ENCODE measurements at places on chromosomes 6 and 20.

- no peak for DNase-seq
Measured at GRCh38 chr6:51526049-51526448, 561.4 kb downstream of the PKHD1 start.

DNA sequence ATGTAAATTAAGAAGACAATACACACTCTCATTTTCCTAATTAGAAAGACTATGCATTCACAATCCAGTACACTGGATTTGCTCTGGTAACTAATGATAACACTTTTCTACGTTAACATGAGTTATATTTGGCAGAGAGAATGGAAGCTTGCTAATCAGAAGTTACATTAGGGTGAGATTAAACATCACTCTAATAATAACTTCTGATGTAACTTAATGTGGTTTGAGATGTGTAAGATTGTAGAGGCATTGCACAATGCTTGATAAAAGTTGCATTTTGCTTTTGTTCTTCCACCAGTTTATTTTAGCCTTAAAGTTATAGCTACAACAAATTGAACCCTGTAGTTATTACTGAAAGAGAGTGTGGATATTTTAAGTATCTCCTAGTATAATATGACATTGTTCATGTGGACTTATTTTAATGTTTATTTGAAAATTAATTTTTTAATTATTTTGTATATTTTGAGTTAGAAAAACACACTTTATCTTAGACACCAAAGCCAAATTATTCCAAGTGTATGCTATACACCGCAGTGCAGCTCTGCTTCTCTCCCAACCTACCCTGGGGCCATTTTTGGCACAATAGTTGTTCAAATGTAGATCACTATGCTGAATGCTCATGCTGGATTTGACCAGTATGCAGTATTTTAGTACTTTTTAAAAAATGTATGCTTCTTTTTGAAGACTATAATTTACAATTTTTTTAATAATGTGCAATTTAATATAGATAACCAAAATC lies 143.2 kb downstream of the SLC16A10 start:
- DNase-seq: peak; percentile 40

GRCh38 chr20:2108498-2108897 lies 6.9 kb downstream of the STK35 start:
- no peak for DNase-seq

GRCh38 chr6:52336919-52337561 lies 24.9 kb upstream of the PAQR8 start:
- no peak for DNase-seq

DNA sequence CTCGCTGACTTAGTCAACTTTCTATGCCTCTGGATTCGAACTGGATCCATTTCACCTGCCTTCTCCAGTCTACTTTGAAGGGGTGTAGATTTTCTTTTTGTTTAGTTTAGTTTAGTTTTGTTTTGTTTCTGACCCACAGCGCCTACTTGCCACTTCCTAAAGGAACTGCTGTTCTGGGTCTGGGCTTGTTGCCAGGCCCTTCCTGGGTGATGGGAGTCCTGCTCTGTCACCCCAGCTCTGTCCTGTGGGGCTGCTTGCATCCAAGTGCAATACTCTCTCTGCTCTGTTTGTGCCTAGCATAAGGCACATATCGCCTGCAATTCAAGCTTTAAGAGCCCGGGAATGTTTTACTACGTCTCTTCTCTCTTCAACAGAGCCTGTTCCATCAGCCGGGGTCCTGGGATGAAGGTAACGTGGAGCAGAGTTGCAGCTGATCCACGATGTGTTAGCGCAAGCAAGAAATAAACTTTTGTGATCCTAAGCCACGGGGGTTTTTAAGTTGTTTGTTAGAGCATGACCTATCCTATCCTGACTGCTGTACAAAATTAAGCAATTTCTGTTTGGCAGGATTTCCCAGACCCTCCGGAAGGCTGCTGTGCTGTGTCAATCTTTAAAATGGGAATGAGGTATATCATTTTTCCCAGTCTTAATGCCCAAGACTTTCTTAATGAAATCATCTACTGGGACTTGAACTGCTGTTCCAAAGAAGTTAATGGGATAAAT lies 30.9 kb upstream of the TAGAP start:
- no peak for DNase-seq

- no peak for DNase-seq
Measured at GRCh38 chr6:139161817-139162284, 27.0 kb downstream of the HECA start.

- no peak for DNase-seq
Measured at GRCh38 chr6:42453654-42454427, 2.1 kb upstream of the TRERF1 start.

DNA sequence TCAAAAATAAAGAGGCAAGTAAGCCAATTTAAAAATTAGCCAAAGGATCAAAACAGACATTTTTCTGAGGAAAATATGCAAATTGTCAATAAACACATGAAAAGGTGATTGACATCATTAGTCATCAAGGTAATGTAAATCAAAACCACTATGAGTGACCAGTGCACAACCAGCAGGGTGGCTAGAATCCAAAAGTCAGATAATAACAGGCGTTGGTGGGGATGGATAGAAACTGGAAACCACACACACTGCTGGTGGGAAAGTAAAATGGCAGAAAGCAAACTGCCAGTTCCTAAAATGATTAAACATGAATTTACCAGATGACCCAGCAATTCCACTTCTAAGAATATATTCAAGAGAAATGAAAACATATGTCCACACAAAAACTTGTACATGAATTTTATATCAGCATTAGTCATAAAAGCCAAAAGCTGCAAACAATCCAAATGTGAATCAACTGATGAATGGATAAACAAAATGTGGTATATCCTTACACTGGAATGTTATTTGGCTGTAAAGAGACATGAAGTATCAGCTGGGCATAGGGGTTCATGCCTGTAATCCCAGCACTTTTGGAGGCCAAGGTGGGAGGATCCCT lies 74.8 kb upstream of the MBOAT1 start:
- DNase-seq: no peak

GRCh38 chr6:137357263-137357947 lies 136.8 kb downstream of the OLIG3 start:
- no peak for DNase-seq

DNA sequence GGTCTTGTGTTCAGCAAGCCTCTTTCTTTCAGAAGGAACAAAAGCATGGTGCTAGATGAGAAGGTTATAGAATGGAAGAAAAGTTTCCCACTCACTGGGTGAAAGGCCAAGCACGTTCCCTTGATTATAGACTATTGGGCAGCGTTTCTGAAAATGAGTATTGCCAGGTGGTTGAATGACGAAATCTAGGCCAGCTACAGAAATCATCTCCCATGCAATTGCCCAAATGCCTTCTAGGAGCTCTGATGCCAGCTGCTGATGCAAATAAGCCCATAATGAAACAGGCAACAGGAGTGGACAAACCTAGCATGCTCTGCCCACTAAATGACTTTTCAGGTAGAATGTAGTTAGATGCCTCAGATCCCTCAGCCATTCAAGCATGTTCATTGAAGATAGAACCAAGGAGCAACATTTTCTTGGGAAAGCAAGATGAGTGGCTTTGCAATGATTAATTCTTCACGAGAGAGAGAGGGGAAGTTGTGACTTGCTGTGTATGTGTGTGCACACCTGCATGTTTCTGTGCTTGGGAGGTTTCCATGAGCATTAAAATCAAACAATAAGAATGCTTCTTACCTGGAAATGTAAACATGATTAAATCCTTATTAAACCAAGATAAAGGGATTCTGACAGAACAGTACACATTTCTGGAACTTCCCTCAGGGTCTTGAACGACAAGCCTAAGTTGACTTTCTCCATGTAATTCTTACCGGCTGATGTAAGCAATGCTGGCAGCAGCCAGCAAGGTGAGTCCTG lies 43.6 kb downstream of the ADTRP start:
- no peak for DNase-seq

GRCh38 chr6:195861-196360 lies 96.4 kb upstream of the DUSP22 start:
- DNase-seq: no peak

DNA sequence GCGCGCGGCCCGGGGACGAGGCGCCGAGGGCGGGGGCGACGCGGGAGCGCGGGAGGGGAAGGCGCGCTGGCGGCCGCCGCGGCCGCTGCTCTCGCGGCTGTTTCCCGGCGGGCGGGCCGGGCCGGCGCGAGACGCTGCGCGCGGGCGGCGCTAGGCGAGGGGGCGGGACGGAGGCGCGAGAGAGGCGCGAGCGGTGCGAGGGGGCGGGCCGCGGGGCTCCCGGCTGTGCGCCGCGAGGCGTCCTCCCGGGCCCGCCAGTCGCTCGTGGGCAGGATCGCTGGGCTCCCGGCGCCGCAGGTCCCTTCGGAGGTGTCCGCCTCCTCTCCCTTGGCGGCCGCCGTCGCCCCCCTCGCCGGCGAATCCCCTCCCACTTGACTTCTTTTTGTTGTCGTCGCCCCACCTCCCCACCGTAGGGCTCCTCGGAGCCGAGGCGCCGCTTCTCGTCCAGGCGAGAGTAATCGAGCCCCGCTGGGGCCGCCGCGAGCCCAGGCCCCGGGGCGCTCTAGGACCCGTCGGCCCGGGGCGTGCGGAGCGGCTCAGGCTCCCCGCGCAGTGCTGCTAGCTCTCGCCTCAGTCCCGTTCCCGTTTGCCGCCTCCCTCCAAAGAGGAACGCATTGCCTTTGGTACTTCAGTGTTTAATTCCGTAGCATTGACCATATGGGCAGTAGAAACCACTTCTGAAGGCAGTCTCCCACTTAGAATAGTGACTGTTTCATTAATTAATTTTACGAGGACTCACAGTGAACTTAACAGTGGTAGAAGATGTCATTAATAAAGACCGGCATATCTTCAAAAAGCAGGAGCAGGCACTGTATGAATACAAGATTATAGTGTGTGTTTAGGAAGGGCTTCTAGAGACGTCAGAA lies at the start of gene RANBP9:
RANBP9 (minus strand) TSS at position 103 of the 866 bp plus-strand sequence. CDS start 330 bp downstream, outside the sequence.
- peak; percentile 54 for DNase-seq

DNA sequence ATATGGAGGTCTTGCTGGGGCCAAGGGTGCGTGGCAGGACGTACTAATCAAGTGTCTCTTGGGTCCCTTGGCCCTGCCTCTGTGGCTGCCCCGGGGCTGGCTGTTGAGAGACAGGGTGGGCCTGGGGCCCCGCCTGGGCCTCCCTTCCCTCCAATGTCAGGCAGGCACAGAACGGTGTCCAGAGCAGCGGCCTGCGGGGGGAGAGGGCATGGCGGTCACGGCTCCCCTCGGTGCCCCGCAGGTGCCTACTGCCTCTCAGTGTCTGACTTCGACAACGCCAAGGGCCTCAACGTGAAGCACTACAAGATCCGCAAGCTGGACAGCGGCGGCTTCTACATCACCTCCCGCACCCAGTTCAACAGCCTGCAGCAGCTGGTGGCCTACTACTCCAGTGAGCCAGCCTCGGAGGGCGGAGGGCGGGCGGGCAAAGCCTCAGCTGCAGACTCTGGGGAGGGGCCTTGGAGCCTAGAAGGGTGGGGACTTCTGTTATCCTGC lies 50.0 kb downstream of the SRC start:
- no peak for DNase-seq

DNA sequence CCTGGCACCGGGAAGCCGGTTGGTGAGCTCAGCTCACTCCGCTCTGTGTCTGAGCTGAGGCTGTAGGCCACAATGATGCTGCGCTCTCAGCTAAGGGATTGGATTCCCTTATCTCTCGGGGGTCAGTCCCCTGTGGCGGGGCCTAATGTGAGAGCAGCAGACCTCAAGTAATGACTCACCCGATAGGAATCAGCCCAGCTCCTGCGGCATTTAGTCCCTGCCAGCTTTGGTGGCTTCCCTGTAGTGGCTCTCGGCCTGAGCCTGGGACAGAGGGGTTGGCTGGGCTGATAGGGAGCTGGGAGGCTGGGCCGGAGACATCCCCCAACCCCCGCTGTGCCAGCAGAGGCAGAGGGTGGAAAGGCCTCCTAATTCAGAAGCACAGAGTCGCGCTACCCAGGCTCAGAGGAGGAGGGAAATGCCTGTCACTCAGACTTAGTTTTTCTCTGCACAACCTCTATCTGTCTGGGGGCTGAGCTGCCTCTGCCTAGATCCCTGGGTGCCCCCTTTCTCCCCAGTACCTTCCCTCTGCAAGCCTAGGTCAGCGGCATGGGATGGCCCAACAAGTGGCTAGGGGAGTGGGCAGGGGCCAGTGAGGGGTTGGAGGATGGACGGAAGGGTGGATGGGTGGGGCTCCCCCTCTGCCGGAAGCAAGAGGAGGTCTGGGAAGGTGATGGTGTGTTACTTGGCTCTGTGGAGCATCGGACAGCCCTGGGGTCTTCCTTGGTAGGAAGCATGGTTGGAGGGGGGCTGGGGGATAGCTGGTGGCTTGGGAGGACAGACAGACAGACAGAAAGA lies 92.2 kb downstream of the CDH22 start:
- DNase-seq: no peak

GRCh38 chr6:7556394-7557106 lies 15.1 kb downstream of the DSP start:
- no peak for DNase-seq

GRCh38 chr20:59405226-59406200 lies 105.1 kb downstream of the EDN3 start:
- no peak for DNase-seq

- no peak for DNase-seq
Measured at GRCh38 chr6:3288711-3289663, 30.2 kb downstream of the PSMG4 start.

- no peak for DNase-seq
Measured at GRCh38 chr20:11841972-11842461, 75.7 kb upstream of the BTBD3 start.

GRCh38 chr6:155216312-155217046 lies 47.3 kb upstream of the CLDN20 start:
- no peak for DNase-seq

GRCh38 chr6:45422503-45423110 lies 44.9 kb upstream of the SUPT3H start:
- no peak for DNase-seq

- DNase-seq: no peak
Measured at GRCh38 chr6:156778454-156779205, 1.5 kb downstream of the ARID1B start.

DNA sequence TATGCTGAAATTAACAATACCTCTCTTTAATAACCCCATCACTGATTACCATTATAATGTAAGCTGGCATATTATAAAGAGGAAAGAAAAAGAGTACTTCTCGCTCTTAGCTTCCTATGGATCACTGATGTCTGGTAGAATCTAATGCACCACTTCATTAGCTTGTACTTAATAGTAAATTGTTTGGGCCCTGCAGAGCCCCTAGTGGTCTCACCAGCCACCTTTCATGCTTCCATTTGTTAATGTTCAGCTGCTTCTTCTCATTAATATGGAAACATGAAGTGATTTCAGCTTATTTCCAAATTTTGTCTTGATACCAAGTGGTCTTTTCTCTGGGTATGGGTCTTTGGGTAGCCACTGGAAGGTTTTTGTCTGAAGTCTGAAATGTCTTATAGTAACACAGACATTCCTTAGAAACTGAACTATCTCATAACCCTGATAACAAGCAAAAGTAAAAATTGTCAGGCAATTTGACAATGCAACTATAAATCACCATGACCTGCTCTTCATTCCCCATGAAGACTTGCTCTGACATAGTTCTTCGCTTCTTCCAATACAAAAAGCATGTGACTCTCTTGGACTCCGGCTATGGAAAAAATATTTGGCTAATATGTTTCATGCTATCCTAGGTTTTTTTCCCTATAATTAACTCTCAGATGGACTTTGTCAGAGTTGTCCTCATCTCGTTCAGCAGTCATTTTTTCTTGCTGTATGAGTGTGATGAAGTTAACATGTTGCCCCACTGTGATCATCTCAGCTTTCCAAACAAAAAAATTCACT lies 395.8 kb upstream of the MARCKS start:
- no peak for DNase-seq
